NCI-H1105 (cell line): ENCODE measurements at places on chromosomes 3 and 15.
A peak's percentile ranks its signal among the peaks of the same experiment; 100 is the strongest.

- DNase-seq, result no peak
Observed at GRCh38 chr3:68447885-68448284, 484.5 kb downstream of the TAFA4 start.

- no peak for DNase-seq
Observed at GRCh38 chr15:32919749-32920414, 202.1 kb downstream of the GREM1 start.

DNA sequence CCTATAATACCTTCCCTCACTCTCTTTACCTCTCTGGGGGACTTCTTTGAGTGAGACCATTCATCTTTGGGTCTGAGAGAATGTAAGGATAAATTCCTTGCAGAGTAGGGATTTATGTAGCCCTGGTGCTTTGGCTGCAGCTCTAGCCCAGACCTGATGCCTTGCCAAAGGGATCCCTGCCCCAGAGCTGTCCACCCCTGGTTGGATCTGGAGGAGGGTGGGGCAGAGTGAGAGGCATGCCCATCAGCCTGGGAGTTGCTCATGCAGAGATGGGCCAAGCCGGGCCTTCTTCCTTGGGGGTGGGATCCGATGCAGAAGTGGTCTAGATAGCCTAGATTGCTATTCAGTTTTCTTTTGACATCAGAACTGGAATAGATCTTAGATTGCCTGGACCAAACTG, 31.5 kb downstream of the RTP1 start:
- no peak for DNase-seq

- no peak for DNase-seq
Observed at GRCh38 chr3:94049267-94049666, 13.4 kb downstream of the DHFR2 start.

GRCh38 chr3:126197854-126198584, 17.6 kb upstream of the ALDH1L1 start:
- peak; percentile 73 for DNase-seq

DNA sequence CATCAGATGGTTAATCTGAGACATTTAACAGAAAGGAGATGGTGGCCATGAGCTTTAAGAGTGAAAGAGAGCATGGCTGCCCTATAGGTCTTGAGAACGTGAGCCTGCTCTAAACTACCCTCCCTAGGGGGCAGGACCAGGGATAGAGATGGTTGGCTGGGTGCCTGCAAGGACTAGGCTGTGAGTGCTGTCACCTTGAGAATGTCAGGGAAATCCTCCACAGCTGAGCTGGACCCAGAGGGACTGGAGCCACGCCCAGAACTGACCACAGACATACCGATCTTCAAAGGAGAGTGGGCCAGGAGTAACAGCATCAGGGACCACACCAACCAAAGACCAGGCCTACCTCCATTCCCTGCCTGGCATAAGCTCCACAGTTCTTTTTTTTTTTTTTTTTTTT, 53.6 kb upstream of the UBE2E1 start:
- no peak for DNase-seq

DNA sequence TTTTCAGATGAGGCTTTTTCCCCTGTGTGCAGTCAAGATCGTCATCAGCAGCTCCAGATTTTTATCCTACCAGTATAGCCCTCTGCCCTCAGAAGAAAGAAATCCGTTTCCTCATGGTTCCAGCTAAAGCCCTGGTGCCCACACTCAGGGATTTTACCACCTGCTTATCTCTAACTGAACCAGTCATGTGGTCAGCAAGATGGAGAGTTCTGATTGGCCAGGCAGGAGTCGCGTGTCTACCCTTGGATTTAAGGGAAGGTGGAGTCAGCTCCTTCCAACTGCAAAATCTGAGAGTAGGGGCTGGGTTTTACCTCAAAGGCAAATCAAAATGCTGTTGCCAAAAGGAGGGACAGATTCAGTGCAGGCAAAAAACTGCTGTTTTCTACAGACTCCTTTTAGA, 135.3 kb downstream of the LRTM1 start:
- no peak for DNase-seq

GRCh38 chr15:44735482-44736180, 697 bp upstream of the TRIM69 start:
- DNase-seq, result no peak

GRCh38 chr15:31014608-31014925, 23.1 kb upstream of the MTMR10 start:
- DNase-seq, result no peak
